Natural killer cell treated with Interleukin-12 subunit alpha and Interleukin-12 subunit beta and Interleukin-15 and Interleukin-18, amount 100 ng/mL, for 72 hours (primary cell): ENCODE measurements at places on chromosomes 16 and 17. TPM values are rescaled to one million over a fixed set of nuclear protein-coding genes. Genes with fewer than 3 reads are reported as not detected.

Gene SHBG
- not detected for total RNA-seq

- H3K4me3 ChIP-seq: no peak overlapping the region
- H3K27me3 ChIP-seq: peaks cover 23% of the 10 kb centered on the region
- H3K27ac ChIP-seq: no peak overlapping the region
- peaks cover 9% of the 10 kb centered on the region for H3K4me1 ChIP-seq
- H3K36me3 ChIP-seq: no peaks in the 10 kb centered on the region
- DNase-seq: peak; percentile 62
Observed at GRCh38 chr16:89009343-89010209, 32.6 kb upstream of the CBFA2T3 start.

DNA sequence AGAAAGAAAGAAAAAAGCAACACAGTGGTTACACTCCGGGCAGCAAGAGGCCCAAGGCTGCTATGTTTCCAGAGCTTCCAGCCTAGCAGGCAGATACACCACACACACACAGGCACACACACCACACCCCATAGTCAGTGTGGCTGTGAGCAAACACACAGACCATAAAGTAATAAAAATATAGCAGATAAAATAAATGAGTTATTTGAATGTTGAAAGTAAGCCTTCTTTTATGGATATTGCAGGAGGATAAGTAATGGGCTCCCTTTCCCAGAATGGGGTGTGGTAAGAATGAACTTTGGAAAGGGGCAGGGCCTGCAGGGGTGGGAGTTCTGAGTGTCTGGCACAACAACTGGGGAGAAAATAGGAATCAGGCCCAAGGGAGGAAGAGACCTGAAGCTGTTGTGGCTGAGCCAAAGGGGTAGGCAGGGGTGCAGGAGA, 4.8 kb upstream of the CDK5RAP3 start:
- no peak overlapping the region for H3K4me3 ChIP-seq
- no peak for DNase-seq
- no peaks in the 10 kb centered on the region for H3K27me3 ChIP-seq
- H3K4me1 ChIP-seq: peaks cover 12% of the 10 kb centered on the region
- no peak overlapping the region for H3K27ac ChIP-seq
- no peaks in the 10 kb centered on the region for H3K36me3 ChIP-seq

- DNase-seq: no peak
- peaks cover 29% of the 10 kb centered on the region for H3K27me3 ChIP-seq
- no peaks in the 10 kb centered on the region for H3K36me3 ChIP-seq
- no peaks in the 10 kb centered on the region for H3K4me1 ChIP-seq
- no peak overlapping the region for H3K27ac ChIP-seq
Observed at GRCh38 chr16:55473587-55473986, 5.4 kb upstream of the MMP2 start.

DNA sequence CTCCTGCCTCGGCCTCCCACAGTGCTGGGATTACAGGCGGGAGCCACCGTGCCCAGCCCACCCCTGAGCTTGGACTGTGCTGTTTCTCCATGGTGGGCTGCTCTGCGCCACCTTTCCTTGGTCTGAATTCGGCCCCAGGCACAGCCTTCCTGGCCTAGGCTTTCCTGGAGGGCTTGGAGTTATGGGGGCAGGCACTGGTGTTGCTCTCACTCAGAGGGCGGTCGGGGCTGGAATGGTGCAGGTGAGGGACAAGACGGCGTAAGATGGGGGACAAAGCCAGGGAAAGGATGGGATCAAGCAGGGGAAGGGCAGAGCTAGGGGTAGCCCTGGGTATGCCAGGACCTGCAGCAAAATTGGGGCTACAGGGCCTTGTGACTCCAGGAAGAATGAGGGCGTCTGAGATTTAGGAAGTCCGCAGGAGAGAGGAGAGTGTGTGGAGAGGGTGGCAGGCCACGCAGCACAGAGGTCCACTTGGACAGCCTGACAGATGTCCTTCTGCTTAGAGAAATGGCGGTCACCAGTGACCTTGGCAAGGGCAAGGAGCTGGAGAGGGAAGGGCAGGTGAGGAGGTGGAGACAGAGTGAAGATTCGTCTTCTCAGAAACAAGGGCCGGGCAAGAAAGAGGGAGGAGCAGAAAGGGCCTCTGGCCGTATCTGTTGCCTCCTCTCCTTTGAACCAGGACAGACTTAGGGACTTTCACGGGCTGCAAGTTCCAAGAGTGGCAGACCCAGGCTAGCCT, 1.6 kb upstream of the ATP6V0C start:
- peaks cover 47% of the 10 kb centered on the region for H3K4me1 ChIP-seq
- no peaks in the 10 kb centered on the region for H3K36me3 ChIP-seq
- H3K4me3 ChIP-seq: peak overlapping the region; percentile 85
- DNase-seq: no peak
- no peaks in the 10 kb centered on the region for H3K27me3 ChIP-seq

DNA sequence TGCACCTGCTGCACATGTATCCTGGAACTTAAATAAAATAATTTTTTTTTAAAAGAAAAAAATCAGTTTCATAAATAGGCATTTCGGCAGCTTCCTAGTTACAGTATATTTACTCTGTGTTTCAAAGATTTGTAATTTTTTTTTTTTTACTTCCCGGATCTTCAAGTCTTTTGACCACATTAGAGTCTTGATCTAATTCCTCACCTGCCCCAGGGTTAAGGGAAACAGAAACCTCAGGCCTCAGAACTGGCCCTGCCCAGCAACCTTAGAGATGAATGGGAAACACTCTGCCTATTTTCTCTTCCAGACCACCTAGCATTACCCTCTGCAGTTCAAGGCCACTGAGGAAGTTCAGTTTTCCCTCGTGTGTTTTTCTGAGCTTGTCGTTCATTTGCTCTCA, 304.0 kb downstream of the MAF start:
- peaks cover 3% of the 10 kb centered on the region for H3K27me3 ChIP-seq
- no peaks in the 10 kb centered on the region for H3K4me1 ChIP-seq
- no peak overlapping the region for H3K4me3 ChIP-seq
- DNase-seq: no peak

DNA sequence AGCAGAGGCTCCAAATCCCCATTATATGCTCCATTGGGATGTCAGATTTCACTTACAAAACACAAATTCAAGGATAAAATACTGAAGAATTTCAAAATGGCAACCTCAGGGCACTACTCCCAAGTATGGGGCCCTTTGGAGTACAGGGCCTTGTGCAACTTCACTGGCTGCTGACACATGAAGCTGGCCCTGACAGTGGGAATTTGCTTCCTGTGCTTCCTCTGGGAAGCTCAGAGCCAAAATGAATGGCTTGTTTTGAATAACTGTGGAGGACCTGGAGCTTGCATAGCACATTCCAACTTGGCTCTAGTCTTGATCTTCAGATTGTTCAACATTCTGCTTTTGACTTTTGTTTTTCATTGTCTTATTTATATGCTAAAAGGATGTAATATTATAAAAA, 52.3 kb upstream of the HNF1B start:
- H3K27me3 ChIP-seq: peaks cover 26% of the 10 kb centered on the region
- DNase-seq: no peak
- H3K36me3 ChIP-seq: no peaks in the 10 kb centered on the region
- no peak overlapping the region for H3K4me3 ChIP-seq
- H3K27ac ChIP-seq: no peak overlapping the region

DNA sequence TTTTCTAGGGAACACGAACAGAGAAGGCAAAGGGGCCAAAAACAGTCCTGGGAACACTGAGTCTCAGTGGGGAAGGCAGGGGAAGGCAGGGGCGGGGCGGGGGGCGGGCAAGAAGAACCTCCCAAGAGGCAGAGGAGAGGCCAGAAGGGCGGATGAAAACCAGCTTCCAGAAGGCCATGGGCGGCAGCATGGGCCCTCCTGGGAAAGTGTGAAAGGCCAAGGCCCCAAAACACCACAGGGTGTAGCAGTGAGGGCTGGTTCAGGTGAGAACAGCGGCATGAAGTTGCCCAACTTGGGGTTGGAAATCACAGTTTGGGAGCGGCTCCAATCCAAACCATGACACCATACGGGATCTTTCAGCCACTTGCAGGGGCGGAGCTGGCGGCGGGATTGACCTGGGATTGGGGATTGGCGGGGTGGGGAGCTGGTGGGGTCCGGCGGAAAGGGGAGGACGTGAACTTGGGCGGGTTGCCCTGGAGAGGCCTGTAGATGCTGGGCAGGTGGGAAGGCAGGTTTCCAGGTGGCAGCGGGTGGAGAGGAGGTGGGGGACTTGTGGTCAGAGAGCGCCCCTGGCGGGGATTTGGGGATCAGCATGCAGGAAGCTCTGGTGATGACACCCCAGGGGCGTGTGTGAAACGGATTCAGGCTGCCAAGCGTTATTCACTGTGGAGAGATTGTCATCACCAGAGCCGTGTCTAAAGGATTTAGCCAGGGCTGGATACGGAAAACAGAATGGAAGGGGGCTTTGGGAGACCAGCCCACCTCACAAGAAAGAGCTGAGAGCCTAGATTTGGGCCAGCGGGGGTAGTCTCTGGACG, 80.9 kb downstream of the ARHGAP23 start:
- peaks cover 11% of the 10 kb centered on the region for H3K4me1 ChIP-seq
- H3K4me3 ChIP-seq: peak overlapping the region; percentile 81
- DNase-seq: peak; percentile 69
- peaks cover 37% of the 10 kb centered on the region for H3K27me3 ChIP-seq

Gene GSDMA
- total RNA-seq: 0.24 TPM

DNA sequence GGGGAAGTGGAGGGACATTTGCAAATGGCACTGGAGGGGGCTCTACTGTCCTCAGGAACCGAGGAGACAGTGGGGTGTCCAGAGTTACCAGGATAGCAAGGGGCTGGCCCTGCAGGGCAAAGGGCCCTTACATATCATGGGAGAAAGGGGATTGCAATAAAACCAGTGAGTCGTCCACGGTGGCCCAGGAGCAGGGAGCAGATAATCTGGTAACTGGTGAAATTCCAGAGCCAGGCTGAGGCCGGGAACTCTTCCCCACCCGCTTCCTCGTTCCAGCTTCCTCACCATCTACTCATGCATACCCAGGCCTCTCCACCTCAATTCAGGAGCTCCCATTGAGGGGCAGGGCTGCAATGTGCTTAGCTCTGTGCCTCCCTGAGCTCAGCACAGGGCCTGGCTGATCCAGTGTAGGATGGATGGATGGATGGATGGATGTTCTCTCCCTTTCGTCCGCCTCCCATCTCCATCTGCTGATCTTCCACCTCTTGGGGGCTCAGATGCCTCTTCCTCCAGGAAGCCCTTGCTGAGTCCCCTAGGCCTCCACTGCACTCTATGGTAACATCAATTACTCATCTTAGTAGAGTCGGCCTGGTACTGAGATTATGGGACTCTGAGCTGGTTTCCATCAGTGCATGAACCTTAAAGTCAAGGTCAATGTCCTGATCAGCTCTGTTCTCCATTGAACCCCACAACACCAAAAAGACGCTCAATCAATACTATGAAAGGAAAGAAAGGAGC, 41.2 kb upstream of the NDRG4 start:
- peaks cover 12% of the 10 kb centered on the region for H3K27me3 ChIP-seq
- DNase-seq: no peak
- no peak overlapping the region for H3K27ac ChIP-seq
- H3K36me3 ChIP-seq: no peaks in the 10 kb centered on the region

GRCh38 chr16:75192606-75193264, 14.2 kb downstream of the CTRB2 start:
- no peaks in the 10 kb centered on the region for H3K36me3 ChIP-seq

DNA sequence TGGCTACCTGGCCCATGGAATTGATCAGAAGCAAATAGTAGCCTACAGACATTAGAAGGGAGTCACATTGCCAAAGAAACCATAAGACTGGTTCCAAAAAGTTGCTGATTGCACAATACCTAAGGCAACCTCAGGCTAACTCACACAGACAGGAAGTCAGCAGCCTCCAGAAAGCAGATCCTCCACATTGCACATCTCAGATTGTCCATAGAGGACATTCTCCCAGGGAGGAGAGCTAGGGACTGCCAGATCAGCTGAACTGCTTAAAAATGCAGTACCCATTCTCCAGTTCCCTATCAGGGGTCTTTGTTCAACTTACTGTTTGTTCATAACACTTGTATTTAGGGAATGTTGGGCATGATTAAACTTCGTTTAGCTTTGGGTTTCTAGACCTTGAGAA, 4.2 kb downstream of the CCL3 start:
- H3K4me1 ChIP-seq: peaks cover 79% of the 10 kb centered on the region
- peak overlapping the region; percentile 90 for H3K4me3 ChIP-seq
- H3K27me3 ChIP-seq: no peaks in the 10 kb centered on the region
- H3K27ac ChIP-seq: peak overlapping the region; percentile 96

Gene SMIM5
- 0.36 TPM for total RNA-seq

DNA sequence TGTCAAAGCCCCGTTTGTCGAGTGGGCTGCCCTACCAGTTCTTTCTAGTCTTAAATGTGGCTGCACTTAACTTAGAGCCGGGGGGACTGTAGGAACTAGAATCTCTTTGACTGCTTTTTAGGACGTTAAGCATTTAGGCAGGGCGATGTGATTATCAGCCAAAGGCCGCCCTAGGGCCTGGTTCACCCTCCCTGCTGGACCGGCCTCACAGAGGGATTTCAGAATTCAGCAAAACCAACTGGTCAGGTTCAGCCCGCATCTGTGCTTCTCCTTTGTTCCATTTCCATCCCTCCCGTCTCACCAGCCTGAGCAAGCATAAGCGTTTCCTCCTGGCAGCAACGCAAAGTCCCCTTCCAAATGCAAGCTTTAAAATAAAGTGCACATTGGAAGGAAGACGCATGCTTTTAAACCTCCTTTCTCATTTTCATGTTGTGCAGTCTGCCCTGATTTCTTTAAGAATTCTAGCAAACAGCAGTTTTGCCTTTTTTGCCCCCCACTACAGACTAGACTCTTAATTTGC, 16.5 kb upstream of the NAT9 start:
- no peak overlapping the region for H3K4me3 ChIP-seq
- DNase-seq: no peak
- no peaks in the 10 kb centered on the region for H3K27me3 ChIP-seq
- no peak overlapping the region for H3K27ac ChIP-seq
- no peaks in the 10 kb centered on the region for H3K36me3 ChIP-seq
- H3K4me1 ChIP-seq: peaks cover 7% of the 10 kb centered on the region

- H3K27ac ChIP-seq: no peak overlapping the region
- no peak overlapping the region for H3K4me3 ChIP-seq
- peaks cover 5% of the 10 kb centered on the region for H3K4me1 ChIP-seq
- H3K27me3 ChIP-seq: no peaks in the 10 kb centered on the region
- H3K36me3 ChIP-seq: peaks cover 9% of the 10 kb centered on the region
Observed at GRCh38 chr16:47236716-47237115, 93.0 kb upstream of the NETO2 start.

GRCh38 chr16:14405611-14406537, 224.2 kb downstream of the PARN start:
- H3K27ac ChIP-seq: no peak overlapping the region
- H3K4me3 ChIP-seq: no peak overlapping the region
- H3K36me3 ChIP-seq: no peaks in the 10 kb centered on the region
- H3K4me1 ChIP-seq: peaks cover 10% of the 10 kb centered on the region
